ENCODE measurements at places on chromosomes 7 and 10.

- DNase-seq, result no peak
Measured at GRCh38 chr10:127398140-127398970, 150.8 kb upstream of the NPS start.

- no peak for DNase-seq
Measured at GRCh38 chr7:123177442-123177841, 22.3 kb downstream of the SLC13A1 start.

GRCh38 chr7:114082642-114083165 lies 163.9 kb upstream of the PPP1R3A start:
- no peak for DNase-seq

DNA sequence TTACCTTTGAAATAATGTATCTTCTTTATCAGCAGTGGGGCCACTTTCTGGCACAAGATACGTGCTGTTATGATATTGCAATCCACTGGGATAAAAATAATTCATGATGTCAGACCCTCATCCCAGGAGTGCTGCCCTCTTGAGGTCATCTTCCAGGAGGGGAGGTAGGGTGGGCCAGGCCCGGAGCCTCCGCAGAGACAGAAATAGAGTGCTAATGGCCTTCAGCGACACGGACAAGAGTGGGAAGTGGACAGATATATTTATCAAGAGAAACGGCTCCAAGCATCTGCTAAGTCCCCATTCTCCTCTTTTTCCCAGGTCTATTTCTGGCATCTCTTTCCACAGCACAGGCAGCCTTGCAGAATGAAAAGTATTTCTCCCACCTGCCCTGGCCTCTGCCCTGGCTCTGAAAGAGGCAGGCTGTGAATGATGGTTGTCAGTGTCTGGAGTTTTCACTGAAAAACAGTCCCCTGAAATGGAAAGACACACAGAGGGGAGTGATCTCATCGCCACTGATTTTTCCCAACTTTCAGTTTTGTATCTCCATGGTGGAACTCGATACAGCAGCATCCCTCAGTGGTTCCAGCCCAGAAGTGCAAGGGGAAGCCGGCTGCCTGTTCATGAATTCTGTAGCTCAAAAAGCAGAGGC lies 251.7 kb upstream of the MYO3A start:
- DNase-seq, result no peak

- no peak for DNase-seq
Measured at GRCh38 chr7:33044986-33045385, 17.6 kb downstream of the NT5C3A start.

DNA sequence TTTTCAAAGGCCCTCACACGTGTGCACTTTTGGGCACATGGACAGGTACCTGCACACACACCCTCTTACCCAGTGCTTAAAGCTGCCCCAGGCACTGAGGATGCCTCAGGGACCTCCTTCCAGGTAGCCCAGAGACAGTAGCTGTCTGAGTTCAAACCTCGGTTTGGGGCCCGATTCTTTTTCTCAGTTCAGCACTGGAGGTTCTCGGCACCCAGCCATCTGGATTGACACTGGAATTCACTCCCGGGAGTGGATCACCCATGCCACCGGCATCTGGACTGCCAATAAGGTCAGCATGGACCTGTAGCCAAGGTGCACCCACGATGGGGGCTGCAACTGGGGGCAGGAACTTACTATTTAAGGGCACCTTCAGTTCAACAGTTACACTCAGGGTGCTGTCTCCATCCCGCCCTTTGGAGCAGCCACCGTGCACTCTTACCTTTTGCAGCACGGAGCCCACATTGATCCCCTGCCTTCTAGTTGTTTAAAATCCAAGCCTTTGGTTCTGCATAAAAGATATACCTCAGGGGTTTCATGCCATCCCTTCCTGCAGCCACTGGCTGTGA lies 17.7 kb downstream of the CPA5 start:
- no peak for DNase-seq

DNA sequence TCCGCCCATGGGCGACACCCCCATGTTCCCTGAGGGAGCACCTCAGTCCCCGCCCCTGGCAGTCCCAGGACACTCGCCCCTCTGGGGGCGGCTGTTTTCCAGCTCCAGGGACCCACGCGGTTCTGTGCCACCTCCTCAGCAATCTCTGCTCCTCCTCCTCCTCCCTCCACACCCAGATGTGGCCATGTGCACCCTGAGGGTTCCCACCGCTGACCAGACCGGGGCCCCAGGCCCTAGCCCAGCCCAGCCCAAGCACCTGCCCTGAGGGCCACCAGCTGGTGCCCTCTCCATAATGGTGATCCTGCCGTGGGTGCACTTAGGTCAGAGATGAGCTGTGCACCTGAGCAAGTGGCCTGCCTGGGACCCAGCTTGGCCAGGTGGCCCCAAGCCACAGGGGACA lies 25.1 kb downstream of the AP5Z1 start:
- no peak for DNase-seq

DNA sequence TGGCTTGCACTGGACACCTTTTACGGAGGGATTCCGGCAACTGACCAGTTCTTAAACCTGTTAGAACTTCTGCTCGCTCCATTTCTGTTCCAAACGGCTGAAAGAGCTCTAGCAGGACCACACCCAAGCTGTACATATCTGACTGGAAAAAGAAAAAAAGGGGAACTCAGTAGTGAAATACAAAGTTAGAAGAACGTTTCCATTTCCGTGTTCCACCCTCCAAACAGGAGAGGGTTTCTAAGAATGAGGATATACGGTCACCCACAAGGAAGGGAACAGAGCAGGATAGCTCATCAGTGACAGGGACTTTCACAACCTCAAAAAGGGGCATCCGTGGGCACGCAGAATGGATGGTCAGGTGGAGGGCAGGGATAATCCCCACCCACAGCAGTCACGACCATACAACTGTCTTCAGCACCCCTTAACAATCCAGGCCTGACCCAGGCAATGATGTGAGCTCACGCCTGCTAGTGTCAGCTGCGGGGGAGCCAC lies 4.3 kb upstream of the ANKRD61 start:
- DNase-seq, result no peak

GRCh38 chr10:128160297-128160711 lies 34.1 kb upstream of the MKI67 start:
- no peak for DNase-seq

DNA sequence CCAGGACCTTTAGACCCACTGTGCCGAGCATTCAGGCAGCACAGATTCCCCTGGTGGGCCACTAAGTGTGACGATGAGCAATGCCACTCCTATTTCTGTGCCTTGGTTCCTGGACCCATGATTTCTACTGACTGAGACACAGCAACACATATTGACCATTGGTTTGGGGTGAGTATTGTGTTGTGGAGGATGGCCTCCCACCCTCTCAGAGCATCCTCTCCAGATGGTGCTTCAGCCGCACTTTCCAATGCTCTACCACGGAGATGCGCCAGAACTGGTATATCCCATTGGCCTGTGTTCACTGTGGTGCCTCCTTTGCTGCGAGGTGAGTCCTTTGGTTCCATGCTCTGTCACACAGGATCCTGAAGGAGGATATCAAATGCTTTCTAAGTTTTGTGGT lies 10.1 kb upstream of the GDF10 start:
- no peak for DNase-seq

DNA sequence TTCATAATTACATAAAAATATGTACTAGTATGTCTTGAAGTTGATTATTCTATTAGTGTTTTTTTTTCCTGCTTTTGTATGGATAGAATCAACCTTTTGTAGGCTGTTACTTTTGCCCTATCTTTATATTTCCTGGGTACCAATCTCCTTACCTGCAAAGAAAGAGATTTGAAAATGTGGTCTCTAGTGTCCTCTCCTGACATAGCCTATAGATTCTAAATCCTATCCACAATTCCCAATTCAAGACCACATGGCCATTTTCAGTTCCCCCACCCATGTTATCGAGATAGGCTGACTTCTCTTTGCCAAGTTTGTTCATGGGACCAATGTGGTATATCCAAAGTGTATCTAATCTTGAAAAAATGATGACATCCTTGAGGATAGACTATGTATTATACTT lies 269.4 kb upstream of the SEMA3D start:
- DNase-seq, result no peak

GRCh38 chr10:43250615-43251418 lies 16.0 kb downstream of the RASGEF1A start:
- no peak for DNase-seq

DNA sequence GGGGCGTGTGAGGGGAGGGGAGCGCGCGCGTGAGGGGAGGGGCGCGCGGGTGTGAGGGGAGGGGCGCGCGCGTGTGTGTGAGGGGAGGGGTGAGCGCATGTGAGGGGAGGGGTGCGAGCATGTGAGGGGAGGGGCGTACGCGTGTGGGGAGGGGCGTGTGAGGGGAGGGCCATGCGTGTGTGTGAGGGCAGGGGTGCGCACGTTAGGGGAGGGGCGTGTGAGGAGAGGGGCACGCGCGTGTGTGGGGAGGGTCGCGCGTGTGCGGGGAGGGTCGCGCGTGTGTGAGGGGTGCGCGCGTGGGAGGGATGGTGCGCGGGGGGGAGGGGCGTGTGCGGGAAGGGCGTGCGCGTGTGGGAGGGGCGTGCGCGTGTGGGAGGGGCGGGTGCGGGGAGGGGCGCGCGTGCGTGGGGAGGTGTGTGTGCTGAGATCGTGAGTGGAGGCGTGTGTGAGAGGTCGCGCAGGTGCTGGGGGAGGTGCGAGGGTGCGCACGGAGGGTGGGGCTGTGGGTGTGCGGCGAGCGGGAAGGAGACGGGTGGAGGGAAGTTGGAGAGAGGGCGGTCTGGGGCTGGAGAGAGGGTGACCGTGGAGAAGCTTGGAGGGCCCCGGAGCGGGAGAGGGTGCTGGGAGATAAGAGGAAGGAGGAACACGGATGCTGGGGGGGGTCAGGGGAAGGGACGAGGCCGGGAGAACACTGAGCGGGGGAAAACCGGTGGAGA lies 19.7 kb downstream of the MXI1 start:
- peak; percentile 69 for DNase-seq

DNA sequence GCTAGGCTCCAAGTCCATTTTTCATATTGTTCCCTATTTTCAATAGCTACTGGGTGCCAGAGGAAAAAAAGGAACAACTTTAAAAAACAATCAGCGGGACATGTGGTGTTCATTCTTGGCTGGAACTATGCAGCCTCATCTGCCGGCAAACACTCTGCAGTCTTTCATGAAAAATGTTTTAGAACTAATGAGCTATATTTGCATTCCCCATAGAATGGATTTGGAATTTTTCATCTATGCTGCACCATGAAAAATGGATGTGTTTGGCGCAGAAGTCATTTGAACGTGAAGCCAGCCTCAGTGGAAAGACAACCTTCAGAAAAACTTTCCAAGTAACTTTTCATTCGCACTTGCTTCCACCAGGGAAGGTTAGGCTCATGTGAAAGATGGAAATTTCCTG lies 270.5 kb downstream of the SKAP2 start:
- no peak for DNase-seq

GRCh38 chr7:132141109-132141508 lies 435.2 kb downstream of the PLXNA4 start:
- DNase-seq, result no peak

- no peak for DNase-seq
Measured at GRCh38 chr10:89637113-89637512, 7.9 kb downstream of the PANK1 start.

GRCh38 chr10:70053841-70054288 lies 1.2 kb downstream of the MACROH2A2 start:
- DNase-seq, result no peak

GRCh38 chr7:67018940-67019339 lies 22.3 kb downstream of the TYW1 start:
- no peak for DNase-seq

- no peak for DNase-seq
Measured at GRCh38 chr10:11318826-11319598, 292.4 kb downstream of the USP6NL start.

DNA sequence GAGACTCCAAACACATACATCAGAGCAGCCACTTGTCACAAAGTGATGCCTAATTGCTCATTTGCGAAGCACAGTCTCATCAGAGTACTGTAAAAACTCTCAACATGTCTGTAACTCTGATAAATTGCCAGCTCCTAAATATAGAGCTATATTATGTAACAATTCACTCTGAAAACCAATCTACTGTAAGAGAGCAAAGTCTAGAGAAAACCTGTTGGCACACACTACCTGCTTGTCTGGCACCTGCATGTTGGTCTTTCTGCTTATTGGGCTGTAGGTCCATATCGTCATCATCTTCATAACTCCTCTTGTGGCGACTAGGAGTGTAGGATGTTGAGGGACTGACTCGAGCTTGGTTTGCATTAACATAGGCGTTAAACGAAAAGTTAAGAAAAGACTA lies 19.8 kb downstream of the MCMBP start:
- DNase-seq, result no peak

DNA sequence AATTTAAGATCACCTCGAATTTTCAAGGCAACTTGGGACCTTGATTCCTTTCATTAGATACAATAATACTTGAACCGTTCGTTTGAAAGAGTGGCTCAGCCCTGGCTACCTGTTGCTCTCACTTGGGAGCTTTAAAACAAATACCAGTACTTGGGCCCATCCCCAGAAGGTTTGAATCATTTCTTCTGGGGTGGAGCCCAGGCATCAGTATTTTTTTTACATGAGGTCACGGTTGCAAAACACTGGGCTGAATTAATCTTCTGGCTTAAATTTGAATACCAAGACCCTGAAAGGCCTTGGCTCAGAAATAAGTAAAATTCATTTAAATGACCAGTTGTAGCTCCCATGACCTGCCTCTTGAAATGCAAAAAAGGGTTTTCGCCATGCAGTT lies 214.9 kb downstream of the CREB5 start:
- no peak for DNase-seq

GRCh38 chr7:79668292-79668691 lies 214.8 kb upstream of the MAGI2 start:
- no peak for DNase-seq

- no peak for DNase-seq
Measured at GRCh38 chr7:94280851-94281250, 113.8 kb upstream of the COL1A2 start.

- no peak for DNase-seq
Measured at GRCh38 chr7:47932016-47932415, 16.2 kb downstream of the PKD1L1 start.

DNA sequence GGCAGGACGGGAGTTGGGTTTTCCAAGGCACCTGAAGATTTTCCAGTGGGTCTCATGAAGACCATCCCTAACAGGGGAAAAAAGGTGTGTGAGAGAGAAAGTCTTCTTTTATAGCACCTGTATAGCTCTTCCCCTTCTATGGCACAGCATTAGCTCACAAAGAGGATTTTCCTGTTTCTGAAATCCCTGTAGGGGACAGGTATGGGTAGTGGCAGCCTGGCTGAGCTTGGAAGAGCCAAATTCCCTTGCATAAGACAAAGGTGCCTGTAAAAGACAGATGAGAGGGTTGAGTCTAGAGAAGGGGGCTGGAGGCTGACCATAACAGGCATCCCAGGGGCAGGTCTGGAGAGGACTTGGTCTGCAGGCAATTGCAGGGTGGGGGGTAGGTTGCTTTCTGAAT lies 63.7 kb downstream of the COL13A1 start:
- DNase-seq, result no peak

GRCh38 chr10:65660006-65660405 lies 1265.8 kb upstream of the LRRTM3 start:
- no peak for DNase-seq

DNA sequence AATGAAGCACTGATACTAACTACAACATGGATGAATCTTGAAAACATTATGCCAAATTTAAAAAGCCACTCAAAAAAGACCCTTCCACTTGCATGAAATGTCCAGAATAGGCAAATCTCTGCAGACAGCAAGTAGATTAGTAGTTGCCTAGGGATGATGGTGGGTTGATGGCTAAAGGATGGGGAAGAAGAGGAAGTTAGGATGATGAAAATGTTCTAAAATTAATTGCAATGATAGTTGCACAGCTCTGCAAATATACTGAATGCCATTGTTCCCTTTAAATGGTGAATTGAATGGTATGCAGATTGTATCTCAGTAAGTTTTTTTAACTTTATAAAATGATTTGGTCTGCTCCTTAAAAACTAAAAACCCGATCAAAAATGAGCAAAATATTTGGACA lies 7.3 kb upstream of the LIPA start:
- no peak for DNase-seq

All from activated CD4-positive, alpha-beta T cell treated with anti-CD3 and anti-CD28 coated beads for 24 hours (primary cell).